ENCODE measurements at places on chromosomes 4 and X.

DNA sequence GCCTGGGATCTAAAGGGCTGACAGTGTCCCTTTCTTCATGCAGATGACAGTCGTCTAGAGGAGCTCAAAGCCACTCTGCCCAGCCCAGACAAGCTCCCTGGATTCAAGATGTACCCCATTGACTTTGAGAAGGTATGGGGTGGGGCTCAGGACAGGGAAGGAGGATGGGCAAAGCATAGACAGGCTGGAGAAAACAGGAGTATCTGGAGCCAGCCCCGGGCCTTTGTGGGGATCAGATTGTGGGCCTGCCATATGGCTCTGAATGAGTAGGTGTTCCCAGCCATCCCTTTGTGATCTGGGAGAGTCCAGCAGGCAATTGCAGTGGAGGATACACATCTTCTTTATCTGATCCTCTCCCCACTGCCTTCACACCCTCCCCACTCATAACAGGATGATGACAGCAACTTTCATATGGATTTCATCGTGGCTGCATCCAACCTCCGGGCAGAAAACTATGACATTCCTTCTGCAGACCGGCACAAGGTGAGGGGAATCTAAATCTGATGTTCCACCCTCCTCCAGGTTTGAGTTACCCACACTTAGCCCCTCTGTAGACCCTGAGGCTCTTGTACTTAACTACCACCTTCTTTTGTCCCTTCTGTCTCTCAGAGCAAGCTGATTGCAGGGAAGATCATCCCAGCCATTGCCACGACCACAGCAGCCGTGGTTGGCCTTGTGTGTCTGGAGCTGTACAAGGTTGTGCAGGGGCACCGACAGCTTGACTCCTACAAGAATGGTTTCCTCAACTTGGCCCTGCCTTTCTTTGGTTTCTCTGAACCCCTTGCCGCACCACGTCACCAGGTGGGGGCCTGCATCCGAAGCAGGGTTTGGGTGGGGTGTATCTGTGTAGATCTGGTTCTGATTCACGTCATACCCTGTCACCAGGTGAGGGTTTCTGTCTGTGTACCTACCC, 5.8 kb upstream of the CDK16 start:
- no peak for DNase-seq

DNA sequence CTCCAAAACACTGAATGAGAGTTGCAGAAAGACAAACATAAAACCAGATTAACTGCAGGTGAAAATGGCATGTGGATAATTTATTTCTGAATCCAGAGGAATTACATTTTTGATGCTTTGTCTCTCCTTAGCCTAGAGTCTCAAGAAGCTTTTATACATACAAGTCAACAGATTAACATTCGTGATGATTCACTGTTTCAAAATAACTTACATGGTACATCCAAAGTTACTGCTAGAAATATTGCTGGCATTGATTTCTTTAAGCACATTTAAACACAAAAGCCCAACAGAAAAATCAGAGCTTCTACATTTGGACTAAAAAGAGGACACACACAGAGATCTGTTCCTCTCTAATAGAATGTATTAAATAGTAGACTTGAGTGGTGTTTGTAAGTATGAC, 105.6 kb downstream of the AMELX start:
- peak; percentile 46 for DNase-seq

- peak; percentile 45 for DNase-seq
Observed at GRCh38 chrX:57156397-57157049, 19.3 kb upstream of the SPIN2A start.

DNA sequence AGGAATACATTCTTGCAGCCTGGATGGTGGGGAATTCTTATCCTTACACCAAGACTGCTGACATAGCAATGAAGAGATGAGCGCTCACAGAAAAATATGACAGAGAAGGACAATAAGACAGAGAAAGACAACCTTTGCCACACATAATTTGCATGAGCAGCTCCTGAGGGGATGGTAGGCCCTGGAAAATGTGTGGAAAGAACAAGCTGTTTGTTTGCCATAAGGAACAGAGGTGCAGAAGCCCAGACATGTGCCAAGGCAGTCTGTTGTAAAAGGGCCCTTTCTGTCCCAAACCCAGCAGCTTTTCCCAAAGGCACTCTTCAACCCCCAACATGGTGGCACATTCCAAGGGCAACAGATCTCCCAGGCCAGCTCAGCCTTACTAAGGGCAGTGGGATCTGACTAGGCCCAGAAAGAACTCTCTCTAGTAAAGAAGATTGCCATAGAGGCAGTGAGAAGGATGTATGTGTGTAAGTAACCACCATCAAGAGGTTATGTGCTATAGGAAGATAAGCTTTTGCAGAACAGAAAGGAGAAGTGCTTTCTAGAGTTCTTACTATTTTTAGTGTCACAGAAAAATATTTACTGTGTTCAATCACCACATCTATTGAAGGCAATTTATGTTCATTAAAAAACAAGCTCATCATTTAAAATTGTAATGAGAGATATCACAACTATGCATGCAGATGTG, 287.0 kb upstream of the RASGEF1B start:
- DNase-seq: no peak

DNA sequence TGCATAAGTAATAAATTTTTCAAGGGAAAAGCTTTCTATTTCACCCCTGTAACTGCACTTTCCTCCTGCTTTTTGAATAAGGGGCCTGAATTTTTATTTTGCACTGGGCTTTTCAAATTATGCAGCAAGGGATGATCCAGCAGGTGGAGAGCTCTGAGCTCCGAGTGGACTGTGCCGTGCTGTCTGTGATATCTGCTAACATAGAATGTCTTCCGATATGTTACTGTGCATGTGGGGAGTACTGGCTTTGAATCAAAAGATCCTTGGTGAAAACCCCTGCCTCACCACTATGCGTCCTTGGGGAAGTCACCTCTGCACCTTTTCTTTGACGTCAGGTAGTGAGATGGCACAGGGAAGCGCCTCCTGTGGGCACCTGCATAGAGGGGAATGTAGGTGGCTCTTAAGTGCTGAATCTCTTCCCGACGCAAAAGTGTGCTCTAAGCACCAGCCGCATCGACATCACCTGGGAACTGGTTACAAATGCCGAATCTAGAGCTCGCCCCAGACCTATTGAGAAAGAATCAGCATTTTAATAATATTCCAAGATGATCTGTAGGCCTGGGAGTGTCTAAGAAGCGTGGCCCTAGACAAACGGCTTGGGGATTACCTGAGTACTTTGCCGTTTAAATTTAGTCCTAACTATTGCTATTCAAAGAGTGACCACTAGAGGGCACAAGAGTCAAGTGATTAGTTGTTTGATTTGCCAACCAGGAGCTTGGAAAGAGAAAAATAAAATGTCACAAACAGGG, 19.2 kb upstream of the WFS1 start:
- peak; percentile 78 for DNase-seq

DNA sequence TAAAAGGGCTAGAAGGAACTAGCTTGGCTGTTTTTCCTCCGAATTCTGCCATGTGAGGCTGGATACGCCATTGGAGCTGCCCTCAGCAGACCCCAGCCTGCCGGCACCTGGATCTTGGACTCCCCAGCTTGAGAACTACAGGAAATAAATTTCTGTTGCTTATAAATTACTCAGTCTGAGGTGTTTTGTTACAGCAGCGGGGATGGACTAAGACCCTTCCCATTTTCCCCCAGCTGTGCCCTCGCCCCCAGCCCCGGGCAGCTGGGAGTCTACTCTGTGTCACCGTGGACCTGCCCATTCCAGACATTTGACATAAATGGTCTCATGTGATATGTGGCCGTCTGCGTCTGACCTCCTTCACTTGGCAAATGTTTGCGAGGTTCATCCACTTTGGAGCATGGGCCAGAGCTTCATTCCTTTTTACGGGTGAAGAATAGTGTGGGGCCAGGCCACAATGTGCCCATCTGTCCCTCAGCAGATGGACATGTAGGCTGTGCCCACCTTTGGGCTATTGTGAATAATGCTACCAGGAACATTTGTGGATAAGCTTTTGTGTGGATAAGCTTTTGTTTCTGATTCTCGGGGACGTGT, 30.7 kb upstream of the SPON2 start:
- DNase-seq: no peak

DNA sequence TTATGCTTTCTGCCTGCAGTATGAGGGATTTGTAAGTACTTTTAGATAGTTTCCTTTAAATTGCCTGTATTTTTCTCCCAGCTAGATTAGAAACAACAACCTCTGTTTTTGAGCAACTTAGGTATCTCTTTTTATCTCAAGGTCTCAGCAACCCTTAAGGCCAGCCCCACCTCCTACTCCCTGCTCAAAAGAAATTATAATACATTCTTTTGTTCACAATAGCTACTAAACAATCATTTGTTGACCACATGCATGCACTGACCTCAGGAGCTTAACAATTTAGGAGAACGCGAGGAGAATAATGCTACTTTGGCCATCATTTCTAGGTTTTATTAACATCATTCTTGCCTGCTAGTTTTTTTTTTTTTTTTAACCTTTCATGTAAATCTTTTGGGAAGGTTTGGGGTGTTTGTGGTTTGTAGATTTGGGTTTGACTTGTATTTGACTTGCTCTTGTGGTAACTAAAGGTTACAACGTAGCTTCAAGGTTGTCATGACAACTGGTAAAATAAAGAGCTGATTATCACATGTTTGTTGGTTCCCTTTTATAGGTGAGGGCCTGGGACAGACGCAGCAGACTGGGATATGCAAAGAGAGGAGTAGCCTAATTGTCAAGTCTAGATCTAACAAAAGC, 145.4 kb upstream of the PLAC1 start:
- DNase-seq: no peak

- DNase-seq: no peak
Observed at GRCh38 chr4:112942077-112942476, 107.4 kb upstream of the ANK2 start.

DNA sequence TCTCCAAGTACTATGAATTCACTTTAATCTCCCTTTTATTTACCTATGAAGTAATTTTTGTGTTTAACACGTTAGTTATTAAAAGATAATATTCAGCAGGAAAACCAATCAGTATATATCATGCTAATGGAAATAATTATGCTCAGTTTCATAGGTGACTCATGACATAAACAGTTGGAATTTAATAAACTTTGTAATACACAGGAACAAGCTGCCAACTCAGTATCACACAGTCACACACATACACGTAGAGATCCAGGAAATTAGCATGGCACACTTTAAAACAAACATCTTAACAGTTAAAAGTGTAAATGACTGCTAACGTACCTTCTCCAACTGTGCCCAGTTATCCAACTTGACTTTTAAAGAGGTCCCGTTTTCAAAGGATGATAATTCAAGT, 2.3 kb downstream of the SPATA4 start:
- peak; percentile 64 for DNase-seq

GRCh38 chrX:155026727-155027508, at the start of gene FUNDC2:
Gene FUNDC2, plus strand, starts transcription at chrX:155026844. Its CDS starts 95 bp downstream, at chrX:155026939.
- DNase-seq: peak; percentile 97

DNA sequence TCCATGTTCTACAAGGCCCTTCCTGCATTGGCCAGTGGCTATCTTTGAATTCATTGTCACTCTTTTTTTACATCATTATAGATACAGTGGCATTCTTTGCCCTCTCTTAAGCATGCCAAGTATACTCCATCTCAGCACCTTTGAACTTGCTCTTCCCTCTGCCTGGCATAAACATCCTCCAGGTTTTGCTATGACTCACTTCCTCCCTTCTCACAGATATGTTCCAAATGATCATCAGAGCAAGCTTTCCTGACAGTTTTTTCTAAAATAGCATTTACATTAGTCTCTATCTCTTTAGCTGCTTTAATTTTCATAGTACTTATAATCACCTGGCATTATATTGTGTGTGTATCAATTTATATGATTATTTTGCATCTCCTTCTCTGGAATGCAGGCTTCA, 553.3 kb upstream of the MAGEB2 start:
- peak; percentile 61 for DNase-seq

- peak; percentile 18 for DNase-seq
Observed at GRCh38 chr4:155675709-155676429, 9.2 kb downstream of the GUCY1A1 start.

- DNase-seq: peak; percentile 64
Observed at GRCh38 chr4:184262901-184263300, 45.2 kb upstream of the ENPP6 start.

DNA sequence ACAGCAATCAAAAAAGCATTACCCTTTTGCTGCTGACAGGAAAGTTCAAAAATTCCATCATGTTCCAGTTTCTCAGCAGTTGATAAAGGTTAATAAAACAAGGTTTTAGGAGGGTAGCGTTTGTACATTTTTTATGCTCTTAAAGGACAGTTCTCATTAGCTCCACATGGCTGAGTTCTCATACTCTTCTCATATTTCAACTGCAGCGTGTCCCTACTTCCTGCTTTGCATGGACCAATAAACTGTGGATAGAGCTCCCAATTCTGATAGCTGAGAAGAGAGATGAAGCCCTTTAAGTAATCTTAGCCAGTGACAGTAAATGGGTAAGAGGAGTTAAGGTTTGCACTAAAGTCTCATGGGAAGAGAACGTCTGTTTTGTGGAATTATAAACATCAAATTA, 53.5 kb downstream of the SPANXA2 start:
- peak; percentile 17 for DNase-seq

DNA sequence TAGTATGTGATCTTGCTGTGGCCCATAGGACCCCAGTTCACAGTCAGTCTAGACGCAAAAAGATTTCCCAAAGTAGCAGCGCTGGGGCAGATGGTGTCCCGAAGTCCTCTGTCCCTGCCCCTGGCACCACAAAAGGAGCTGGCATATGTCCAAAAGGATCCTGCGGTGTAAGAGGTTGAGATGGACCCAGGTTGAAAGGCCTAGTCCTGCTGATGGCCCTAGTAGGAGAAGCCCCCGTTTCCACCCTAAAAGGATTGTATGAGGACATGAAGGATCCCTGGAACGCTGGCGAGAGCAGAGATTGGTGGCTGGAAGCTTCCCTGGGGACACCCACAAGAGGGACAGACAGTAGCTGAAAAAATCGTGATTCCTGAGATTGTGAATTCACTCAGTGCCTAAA, 58.0 kb upstream of the DCAF8L1 start:
- no peak for DNase-seq

DNA sequence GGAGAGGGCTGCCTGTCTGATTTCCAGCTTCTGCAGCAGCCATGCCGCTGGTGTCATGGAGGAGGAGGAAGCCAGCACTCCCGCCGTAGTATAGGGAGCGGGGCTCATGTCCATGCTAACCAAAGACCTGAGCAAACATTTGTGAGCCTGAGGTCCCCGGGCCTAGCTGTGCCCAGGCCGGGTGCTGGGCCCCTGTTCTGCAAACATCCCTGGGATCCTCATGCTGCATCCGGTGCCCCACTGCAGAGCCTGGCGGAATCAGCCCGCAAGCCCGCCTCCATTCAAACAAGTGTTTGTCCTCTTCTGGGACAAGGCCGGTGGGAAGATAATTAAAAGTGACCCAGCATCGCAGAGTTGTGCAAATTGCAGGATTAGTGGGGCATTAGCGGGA, 106.3 kb downstream of the SORCS2 start:
- DNase-seq: no peak

- no peak for DNase-seq
Observed at GRCh38 chrX:16524316-16524715, 125.6 kb upstream of the S100G start.

Data from cardiac fibroblast (primary cell).